ENCODE measurements at places on chromosomes 2 and 18.

GRCh38 chr2:112949456-112949855, 28.4 kb upstream of the IL36G start:
- no peak for DNase-seq

- DNase-seq, result no peak
Observed at GRCh38 chr2:9215680-9216079, 9.1 kb downstream of the ASAP2 start.

DNA sequence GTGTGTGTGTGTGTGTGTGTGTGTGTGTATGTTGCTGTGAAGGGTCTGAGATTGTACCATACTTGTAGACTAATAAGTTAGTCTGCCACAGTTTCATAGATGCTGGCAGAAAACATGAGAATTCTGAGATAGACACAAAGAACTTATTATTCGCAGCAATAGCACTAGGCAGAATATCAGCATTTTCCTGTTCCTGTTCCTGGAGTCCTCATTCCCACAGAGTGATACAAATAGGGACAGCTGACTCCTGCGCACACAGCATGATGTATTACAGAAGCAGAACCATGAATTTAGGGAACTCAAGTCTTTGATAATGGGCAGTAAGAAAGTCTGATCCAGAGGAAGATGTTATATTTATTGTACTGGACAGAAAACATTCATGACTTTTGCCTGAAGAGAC, 1466.3 kb downstream of the DPP10 start:
- DNase-seq, result no peak

- DNase-seq, result no peak
Observed at GRCh38 chr2:46943881-46944798, 28.5 kb upstream of the MCFD2 start.

- peak; percentile 6 for DNase-seq
Observed at GRCh38 chr2:135600915-135601314, 69.6 kb downstream of the R3HDM1 start.

GRCh38 chr2:132780651-132781050, 110.6 kb upstream of the LYPD1 start:
- DNase-seq, result no peak

- peak; percentile 34 for DNase-seq
Observed at GRCh38 chr2:70978341-70979179, at the start of gene ANKRD53. Gene ANKRD53, plus strand, starts transcription at chr2:70978630. Its CDS starts 16 bp downstream, at chr2:70978646.

DNA sequence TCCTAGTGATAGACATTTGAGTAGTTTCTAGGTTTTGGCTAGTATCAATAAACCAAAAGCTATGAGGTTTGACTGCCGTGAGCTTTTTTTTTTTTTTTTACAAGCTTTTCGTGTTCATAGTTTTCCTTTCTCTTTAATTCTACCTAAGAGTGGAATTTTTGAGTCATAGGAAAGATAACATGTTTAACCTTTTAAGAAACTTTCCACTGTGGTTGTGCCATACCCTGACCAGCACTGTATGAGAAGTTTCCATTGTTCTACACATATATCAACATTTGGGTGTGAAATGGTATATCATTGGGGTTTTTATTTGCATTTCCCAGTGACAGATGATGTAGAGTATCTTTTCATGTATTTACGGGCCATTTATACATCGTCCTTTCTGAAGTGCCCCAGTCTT, 31.7 kb downstream of the UBE2F start:
- DNase-seq, result no peak

- peak; percentile 62 for DNase-seq
Observed at GRCh38 chr2:61288070-61288841, 126.3 kb downstream of the C2orf74 start.

- DNase-seq, result peak; percentile 29
Observed at GRCh38 chr2:102138331-102138730, 4.2 kb upstream of the IL1R1 start.

- peak; percentile 69 for DNase-seq
Observed at GRCh38 chr18:77062518-77063003, 70.0 kb downstream of the MBP start.

- no peak for DNase-seq
Observed at GRCh38 chr2:98869870-98870269, 66.2 kb downstream of the CRACDL start.

DNA sequence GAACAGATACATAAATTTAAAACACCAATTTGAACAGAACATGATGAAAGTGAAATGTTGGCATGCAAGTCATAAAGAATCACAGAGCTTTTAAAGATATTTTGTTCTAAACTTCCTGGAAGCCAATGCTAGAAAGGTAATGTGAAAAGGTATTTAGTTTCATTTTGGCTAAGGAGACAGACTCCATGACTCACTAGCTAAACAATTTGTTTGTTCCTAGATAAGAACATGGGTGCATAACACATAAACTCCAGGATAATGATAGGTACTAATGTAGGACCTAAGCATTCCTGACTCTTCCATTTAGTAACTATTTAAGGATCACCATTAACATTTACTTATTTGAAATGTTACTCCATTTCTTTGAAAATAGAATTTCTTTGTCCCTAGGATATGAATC, 292.5 kb upstream of the CNTNAP5 start:
- no peak for DNase-seq

GRCh38 chr2:163592954-163593622, 142.7 kb downstream of the FIGN start:
- no peak for DNase-seq

DNA sequence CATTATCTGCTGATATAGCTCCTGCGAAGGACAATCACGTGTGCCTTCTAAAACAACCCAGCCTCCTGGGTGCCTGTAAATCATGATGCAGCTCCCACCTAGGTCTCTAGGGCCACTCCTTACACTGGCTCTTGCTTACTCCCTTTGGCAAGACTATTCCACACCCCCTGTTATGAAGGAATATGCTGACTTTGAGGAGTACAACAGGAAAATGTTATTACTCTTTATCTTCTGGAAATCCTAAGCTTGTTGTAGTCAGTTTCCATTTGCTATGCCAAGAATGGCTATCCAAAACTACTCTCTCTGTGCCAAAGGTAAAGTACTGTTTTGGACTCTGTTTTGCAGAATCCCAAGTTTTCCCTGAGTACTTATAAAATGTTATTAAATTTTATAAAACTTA, 7.7 kb downstream of the SGO2 start:
- DNase-seq, result no peak

DNA sequence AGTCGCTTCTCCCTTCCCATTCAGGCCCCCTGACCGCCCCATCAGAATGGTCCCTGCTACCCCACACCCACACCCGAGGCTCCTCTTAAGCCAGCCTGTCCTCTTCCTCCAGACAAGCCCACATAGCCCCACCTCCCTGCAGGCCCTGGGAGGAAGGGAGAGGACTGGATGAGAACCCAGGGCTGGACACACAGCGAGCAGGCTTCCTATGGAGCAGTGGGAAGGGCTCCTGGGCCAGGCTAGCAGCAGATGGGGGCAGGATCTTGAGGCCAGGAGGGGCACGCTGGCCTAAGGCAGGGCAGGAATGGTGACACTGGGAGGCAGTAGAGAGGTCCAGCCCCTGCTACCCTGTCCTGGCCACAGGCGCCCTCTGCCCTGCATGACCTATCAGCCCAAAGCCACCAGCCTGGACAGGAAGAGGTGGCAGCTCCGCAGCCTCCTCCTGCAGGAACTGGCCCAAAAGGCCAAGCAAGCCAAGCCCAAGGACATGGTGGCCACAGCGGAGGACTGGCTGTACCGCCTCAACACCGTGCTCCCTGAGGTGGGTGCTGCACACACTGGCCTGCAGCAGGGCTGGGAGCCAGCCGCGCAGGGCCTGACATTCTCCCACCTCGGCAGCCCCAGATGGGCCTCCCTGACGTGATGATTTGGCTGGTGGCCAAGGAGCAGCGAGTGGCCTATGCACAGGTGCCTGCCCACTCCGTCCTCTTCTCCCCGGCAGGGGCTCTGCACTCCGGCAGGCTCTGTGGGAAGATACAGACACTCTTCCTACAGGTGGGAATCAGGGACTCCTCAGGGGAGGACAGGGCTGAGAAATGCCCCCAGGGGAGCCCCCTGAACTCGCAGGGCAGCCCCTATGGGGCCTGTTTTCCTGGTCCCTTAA, 43.3 kb downstream of the FER1L5 start:
- DNase-seq, result no peak

DNA sequence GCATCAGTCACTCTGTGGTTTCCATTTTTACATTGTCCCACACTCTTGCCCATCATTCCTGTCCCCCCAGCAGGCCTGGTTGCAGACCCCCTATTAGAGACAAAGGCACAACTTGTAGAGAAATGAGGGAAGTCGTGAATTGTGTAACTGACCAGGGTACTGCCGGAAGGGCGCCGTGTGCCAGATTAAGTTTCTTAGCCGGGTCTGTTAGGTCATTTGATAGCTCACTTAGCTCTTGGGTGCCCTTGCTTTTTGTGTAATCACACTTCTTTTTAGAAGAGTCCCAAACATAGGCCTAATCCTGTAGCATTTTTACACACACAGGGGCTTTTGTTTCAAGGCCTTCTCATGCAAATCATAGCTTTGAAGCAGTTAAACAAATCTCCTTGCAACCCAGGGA, 87.2 kb downstream of the CTAGE1 start:
- DNase-seq, result no peak

DNA sequence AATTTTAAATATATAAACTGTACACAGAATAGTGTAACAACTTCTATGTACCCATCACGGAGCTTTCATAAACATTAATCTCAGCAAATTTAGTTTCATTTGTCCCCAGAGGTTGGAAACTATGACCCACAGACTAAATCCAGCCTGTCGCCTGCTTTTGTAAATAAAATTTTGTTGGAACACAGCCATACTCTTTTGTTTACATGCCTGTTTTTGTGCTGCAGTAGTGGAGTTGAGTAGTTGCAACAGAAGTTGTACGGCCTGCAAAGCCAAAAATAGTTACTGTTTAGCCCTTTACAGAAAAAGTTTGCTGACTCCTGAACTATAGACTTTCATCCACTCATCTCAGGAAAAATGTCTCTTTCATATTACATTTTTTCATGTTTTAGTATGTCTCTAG, 39.8 kb downstream of the RBM45 start:
- DNase-seq, result no peak

Data from fibroblast of skin of scalp (primary cell).